LNCaP clone FGC (cell line): ENCODE measurements at places on chromosomes 3 and 15.

DNA sequence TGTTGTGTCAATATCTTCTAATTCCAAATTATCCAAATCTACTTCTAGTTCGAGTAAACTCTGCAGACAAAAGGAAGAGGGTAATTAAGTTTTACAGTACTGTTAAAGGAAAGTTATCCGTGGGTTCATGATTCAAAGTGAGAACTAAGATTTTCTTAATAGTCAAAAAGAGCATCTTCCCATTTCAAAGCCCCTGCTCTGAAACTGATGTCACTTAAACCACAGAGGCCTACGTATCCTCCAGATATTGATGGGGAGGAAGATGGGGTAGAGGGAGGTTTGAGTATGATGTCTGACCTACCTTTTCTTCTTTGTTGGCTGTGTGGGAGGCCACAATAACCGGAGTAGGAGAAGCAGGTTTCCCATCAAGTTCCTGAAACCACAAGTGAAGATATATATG is 14.1 kb downstream of the MRPS22 start:
- DNase-seq: no peak

- DNase-seq: no peak
Measured at GRCh38 chr15:33055962-33056361, 138.6 kb downstream of the FMN1 start.

DNA sequence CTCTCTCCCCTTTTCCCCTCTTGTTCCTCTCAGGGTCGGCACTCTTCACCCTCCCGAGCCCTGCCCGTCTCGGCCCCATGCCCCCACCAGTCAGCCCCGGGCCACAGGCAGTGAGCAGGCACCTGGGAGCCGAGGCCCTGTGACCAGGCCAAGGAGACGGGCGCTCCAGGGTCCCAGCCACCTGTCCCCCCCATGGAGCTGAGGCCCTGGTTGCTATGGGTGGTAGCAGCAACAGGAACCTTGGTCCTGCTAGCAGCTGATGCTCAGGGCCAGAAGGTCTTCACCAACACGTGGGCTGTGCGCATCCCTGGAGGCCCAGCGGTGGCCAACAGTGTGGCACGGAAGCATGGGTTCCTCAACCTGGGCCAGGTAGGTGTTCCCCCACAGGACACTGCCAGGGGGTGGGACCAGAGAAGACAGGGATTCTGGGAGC is 7.2 kb downstream of the FURIN start:
- DNase-seq: no peak

- DNase-seq: no peak
Measured at GRCh38 chr3:194905696-194906095, 220.0 kb downstream of the FAM43A start.

GRCh38 chr3:126542340-126543241 is 16.1 kb downstream of the C3orf22 start:
- DNase-seq: no peak

DNA sequence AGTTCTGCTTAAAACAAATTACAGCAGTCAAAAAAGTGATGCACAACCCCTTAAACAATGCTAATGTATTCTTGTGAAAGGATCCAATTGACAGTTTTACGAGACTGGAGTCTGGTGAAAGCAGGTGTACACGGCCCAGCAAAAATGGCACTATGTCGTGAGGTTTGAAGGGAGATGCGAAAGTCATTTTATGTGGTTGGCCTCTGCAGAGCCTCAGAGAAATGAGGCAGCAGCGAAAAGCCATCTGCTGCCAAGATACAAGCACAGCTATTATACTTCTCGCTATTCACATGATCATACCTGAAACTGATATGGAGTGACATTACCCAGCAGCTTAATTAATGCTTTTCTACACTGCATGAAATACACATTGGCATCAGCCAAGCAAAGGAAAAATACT is 36.4 kb downstream of the MECOM start:
- DNase-seq: no peak

GRCh38 chr3:129207479-129207878 is 23.8 kb upstream of the CNBP start:
- DNase-seq: no peak

- DNase-seq: no peak
Measured at GRCh38 chr3:38582316-38582715, 67.2 kb downstream of the SCN5A start.

- no peak for DNase-seq
Measured at GRCh38 chr15:63277893-63278456, 570 bp downstream of the APH1B start.

DNA sequence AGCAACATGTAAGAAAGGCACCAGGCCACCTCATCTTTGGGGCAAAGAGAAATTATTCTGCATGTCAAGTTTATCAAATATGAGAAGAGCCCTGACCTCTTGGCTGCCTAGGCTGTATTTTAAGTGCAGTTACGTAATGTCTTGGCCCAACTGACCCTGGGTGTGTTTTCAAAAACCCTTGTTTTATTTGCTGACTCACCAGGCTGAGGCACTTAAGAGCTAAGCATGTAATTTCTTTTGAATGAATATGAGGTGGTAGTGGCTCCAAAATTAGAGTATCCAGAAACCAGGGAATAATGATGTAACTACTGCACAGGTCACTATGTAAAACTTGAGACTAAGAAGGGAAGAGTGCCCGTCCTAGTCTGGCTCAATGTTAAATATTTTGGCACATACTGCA is 24.3 kb downstream of the PGPEP1L start:
- DNase-seq: peak; percentile 72

- no peak for DNase-seq
Measured at GRCh38 chr3:32398531-32398930, 6.9 kb downstream of the CMTM7 start.

- peak; percentile 64 for DNase-seq
Measured at GRCh38 chr3:194097141-194097882, 38.6 kb upstream of the HES1 start.

DNA sequence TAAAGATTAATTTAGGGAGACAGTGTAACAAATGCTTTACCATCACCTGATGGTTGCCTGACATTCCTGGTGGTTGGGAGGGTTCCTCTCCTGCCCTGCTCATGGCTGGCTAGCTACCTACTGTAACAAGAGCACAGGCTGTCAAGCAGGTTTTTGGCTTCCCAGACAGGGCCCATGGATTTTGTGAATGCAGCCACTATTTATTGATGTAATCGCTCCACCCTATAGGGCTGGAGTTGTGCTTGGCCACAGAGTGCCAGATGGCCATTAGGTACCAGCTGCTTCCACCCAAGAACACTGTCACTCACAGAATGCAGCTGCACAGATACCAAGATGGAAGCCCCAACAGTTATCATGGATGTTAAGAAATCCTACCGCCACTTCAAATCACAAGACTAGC is 31.0 kb upstream of the KLHL25 start:
- DNase-seq: peak; percentile 90

GRCh38 chr3:87436781-87437543 is 160.6 kb upstream of the POU1F1 start:
- no peak for DNase-seq

GRCh38 chr3:71684757-71685386 is 40.3 kb downstream of the EIF4E3 start:
- peak; percentile 78 for DNase-seq

DNA sequence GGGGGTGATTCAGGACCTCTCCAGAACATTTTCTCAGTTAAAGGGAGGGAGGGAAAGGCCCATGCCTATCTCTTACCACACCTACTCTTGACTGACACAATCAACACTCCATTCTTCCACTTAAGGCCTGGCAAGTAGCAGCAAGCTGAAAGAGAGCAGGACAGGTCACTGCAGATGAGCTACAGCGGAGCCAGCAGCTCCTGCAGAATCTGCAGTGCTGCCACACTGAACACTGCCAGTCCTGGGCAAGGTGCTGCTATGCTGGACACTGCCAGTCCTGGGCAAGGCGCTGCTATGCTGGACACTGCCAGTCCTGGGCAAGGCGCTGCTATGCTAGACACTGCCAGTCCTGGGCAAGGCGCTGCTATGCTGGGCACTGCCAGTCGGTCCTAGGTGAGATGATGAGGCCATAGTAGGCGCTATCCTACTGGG is 143.7 kb downstream of the MYLK start:
- DNase-seq: no peak

DNA sequence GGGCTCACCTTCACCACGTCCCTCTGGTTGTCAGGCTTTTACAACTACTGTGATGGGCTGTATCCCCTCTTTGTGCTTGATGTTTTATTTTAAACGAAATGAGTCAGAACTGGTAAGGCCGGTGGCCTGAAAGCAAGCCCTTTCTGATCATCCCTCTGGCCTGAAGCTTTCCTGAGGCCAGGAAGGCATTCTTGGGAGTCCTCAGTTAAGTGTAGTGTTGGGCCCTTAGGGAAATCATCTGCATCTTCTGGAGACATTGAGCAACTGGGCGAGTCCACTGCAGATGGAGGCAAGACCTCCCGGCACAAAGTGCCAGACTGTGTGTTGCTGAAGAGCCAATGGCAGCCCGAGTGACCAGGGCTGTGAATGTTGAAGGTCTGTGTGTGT is 33.0 kb upstream of the AMOTL2 start:
- DNase-seq: no peak

- no peak for DNase-seq
Measured at GRCh38 chr3:120052677-120053076, 41.6 kb downstream of the GSK3B start.

- DNase-seq: no peak
Measured at GRCh38 chr3:157785102-157785826, 282.0 kb upstream of the VEPH1 start.

- no peak for DNase-seq
Measured at GRCh38 chr3:68504201-68504600, 428.1 kb downstream of the TAFA4 start.

DNA sequence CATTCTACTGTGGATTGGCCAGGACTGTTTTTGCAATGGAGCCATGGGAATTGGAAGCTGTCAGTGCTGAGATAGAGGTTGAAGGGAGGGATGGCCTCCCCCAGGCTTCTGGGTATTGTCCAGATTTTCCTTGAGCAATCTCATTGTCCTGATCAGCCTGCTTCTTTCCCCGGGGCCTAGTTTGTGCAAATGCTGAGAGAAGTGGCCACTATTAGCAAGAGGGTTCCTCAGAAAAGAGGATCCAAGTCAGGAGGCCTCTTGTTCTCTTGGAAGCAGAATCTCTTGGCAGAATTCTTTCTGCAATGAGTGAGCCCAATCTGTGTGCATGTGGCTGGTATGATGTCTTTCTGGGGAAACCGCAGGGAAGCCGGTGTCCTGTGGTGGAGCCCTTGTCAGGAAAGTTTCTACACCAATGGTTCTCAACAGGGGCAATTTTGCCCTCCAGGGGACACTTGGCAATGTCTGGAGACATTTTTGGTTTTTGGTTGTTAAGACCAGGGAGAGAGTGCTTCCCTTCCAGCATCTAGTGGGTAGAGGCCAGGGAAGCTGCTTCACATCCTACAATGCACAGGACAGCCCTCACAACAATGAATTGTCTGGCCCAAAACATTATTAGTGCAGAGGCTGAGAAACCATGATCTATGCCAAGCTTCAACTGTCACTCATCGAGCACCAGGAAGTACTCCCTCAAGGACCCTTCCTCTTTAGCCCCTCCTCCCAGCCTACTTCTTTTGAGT is 2.0 kb downstream of the LIPC start:
- no peak for DNase-seq
